ENCODE measurements at places on chromosomes 5 and 9.

DNA sequence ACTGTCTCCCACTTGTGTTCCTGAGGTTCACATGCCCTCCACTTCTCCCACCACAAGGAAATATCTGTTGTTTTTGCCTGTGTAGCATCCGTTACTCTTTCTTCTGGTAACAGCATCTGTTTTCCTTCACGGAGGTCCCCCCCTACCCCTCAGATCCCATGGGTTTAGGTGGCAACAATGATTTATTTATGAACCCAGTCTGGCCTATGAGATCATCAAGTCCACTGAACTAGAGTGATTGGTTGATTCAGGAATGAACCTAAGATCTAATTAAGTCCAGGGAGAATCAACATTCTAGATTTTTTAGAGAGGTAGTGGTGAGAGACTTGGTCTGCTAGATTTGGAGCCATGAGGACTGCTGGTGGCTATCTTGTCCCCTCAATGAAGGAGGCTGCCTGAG is 166.8 kb downstream of the NR3C1 start:
- no peak for DNase-seq

GRCh38 chr9:99173570-99174504 is 47.9 kb downstream of the ALG2 start:
- DNase-seq = no peak

DNA sequence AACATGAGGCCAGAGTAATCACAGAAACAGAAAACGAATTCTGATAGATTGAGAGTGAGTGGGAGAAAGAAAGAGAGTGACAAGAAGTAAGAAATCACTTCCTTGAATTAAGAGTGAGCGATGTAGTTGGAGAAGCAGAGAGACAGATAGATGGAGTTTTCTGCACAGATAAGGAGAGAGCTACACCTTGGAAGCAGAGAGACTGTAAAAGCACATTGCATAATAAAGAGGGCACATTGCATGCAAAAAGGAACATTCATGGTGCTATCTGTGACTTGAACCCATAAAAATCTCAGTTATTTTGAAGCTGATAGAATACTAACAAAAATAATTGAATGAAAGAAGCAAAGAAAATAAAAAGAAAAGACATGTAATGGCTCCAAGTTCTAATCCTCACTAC is 943.8 kb downstream of the NR2F1-AS1 start:
- no peak for DNase-seq

GRCh38 chr5:102048940-102049339 is 247.1 kb downstream of the SLCO4C1 start:
- DNase-seq = peak; percentile 84

DNA sequence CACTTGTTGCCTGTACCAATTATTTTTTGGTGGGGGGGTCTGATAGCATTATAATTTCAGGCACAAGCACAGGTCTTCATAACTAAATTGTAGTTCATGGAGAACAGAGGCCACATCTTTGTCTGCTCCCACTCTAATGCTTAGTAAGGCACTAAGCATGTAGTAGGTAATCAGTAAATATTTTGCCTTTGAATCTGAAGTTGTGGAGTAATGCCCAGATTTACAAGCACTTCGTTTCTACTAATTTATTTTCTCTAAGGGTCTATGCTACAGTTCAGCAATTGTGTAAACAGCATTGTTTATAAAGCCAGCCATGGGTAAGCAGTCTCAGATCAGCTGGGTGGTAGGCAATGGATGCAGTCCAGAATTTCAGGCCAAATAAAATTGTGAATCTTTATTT is 78.6 kb downstream of the GRIA1 start:
- DNase-seq = no peak

GRCh38 chr9:86672301-86672700 is 275.0 kb downstream of the GAS1 start:
- no peak for DNase-seq

- DNase-seq = no peak
These were observed 12.6 kb upstream of the SLC12A7 start for GRCh38 chr5:1124205-1125029.

DNA sequence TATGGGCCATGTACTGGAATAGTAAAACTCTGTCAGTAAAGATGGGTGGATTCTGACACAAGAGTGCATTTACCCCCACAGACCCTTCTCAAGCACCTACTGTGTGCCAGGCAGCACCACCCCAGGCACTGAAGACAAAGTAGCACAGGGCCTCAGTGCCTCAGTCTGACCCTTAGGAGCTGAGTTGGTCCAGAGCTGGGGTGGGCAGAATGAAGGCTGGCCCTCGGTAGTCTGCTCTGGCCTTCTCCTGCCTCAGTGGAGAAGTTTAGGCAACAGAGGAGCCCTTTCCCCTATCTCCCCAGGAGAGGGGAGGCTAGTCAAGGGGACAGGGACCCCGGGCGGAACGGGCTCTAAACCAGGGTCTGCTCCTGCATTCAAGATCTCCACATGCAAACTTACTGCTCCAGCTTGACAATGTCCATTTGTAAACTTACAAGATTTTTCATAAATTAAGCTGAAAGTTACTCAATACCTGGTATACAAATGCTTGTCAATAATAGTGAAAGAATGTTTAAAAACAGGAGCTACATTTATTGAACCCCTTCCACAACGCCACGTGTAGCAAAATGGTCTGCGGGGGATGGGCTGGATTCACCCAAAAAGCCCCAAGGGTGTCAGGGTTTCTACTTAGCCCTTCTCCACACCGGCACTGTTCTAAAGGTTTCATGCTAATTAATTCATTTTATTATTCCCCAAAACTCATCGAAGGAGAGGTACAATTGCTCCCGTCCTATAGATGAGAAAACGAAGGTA is 1.5 kb downstream of the VDAC1 start:
- no peak for DNase-seq
